Transverse colon (tissue), 4 donors: ENCODE measurements at places on chromosomes 2 and 18.

DNA sequence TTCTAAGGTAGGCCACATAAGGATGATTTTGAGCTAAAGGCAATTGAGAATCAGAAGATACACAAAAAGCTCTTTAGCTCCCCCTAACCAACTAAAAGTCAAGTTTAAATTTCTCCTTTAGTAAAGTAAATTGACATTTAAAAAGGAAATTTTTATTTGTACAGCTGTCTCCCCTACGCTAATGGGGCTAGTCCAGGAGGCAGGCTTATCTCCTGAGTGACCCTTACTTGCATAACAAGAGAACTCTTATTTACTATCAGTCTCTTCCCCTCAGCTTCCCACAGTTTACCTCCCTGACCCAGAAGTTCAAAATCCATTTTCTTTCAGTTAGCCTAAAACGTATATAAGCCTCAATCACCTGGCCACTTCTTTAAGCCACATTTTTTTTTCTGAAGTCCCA, 1002.8 kb upstream of the NRXN1 start:
- no peak for DNase-seq

GRCh38 chr18:13275075-13275474, 56.5 kb downstream of the LDLRAD4 start:
- DNase-seq: no peak

DNA sequence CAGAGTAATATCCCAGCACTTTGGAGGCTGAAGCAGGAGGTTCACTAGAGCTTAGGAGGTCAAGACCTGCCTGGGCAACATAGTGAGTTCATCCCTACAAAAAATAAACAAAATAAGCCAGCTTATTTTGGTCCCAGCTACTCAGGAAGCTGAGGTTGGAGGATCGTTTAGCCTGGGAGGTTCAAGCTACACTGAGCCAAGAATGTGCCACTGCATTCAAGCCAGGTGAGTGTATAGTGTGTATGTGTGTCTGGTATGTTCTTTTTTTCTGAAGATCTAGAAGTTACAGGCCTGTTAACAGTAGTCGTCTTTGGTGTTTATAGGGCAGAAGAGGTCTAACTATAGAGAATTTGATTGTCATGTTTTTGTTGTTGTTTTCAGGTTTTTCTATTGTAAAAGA, 40.2 kb downstream of the ZC3H15 start:
- DNase-seq: no peak

DNA sequence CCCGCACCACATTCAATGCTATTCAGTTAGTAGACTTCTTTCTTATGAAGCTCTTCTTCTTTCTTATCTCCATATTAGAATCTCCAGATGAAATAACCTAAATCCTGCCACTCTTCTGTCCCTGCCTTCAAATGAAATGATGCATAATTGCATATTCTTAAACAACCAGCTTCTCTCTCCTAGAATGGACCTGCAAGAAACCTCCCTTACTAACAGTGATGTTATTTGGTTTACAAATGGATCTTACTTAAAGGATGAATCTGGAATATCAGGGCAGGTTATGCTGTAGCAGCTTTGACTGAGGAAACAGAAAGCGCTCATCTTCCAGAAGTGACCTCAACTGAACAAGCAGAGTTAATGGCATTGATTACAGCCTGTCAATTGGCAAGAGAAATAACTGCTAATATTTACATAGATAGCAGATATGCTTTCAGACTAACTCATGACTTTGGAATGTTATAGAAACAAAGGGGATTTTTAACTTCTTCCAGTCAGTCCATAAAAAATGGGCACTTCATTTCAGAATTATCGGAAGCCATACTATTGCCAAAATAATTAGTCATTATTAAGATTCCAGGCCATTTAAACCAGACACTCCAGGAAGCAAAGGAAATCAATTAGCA, 755.7 kb upstream of the HS6ST1 start:
- no peak for DNase-seq

- DNase-seq: no peak
Observed at GRCh38 chr2:2801458-2801857, 470.4 kb upstream of the MYT1L start.

DNA sequence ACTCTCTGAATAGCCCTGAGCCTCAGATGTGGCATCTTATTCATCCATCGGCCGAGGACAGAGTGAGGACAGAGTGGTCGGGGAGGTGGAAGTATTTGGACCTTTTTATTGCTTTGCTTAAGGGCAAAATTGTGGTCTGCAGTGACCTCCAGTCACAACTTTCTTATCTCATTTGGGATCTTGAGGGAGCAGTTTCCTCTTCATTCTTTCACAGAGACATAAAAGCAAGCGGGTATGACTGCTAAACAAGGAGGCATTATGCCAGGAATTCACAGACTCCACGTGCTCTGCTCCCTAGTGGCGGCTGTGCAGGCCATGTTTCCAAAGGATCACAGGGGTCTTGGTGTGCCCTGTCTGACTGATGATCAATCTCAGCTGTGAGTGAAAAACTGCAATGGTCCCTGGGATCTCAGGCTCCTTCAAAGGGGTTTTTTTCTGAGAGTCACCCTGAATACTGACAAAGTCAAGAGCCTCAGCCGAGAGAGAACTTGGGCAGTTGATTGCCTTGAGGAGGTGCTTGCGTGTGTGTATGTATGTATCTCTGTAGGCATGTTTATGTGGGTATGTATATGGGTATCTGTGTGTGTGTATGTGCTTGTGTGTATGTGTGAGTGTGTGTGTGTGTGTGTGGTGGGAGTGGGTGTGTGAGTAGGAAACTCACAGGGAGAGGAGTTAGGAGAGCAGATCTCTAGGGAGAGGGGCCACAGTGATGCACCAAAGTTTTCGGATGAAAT, 47.7 kb downstream of the RAPGEF4 start:
- no peak for DNase-seq

DNA sequence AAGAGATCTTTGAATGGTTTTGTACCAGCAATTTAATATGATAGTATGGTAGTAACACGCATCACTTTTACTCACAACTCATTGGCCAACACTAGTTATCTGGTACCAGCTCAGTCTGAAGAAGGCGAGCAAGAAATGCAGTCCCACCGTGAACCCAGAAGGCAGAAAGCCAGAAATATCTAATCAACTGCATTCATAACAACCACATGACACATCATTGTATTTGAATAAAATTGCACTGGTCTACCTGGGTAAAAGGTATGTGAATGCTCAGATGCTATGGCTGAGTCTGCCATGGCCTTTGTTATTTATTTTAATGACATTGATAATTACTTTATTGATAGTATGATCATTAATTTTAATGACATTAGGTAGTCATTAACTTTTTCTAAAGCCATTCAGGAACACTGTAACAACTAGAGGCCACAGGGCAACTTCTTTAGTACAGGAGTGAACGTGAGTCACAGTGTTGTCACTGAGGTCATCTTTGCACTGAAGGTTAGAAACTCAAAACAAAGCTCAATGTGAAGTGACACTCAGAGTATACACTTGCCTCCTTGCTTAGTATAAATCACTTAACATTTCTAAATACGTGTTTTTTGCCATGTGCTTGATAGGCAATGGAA, 475.6 kb upstream of the TNP1 start:
- no peak for DNase-seq

GRCh38 chr2:152493417-152493816, 158.4 kb downstream of the FMNL2 start:
- DNase-seq: no peak

DNA sequence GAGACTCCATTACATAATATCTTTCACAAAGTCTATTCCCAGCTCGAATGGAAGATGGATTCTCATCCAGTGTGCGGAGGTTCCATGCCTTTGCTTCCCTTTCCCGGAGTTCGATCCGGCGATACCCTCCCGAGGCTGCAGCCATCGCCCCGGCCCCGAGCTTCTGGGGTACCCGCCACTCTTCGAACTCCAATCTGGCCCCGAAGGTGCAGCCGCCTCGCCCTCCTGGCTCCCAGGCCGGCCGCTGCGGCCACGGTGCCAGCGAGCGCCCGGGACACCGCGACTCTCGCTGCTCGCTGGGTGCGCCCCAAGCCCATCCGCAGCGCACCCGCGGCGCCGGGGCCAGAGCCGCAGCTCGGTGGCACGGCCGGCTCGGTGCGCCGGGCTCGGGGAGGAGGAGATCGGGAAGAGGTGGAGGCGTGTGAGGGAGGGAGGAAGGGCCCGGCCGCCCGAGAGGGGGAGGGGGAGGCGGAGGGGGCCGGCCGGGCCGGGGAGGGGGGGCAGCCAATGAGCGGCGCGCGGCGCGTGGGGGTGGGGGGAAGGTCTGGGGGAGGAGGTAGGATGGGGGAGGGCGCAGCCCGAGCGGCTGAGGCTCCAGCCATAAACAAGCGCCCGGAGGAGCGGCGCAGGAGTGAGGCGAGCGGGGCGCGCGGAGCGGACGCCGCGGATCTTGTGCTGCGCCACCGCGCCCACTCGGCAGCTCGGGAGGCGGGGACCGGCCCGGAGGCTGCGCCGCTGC, at the start of gene CRIM1:
Gene CRIM1, plus strand, starts transcription at position 628 of the 739 bp plus-strand sequence. CDS start 515 bp downstream, outside the sequence.
- DNase-seq: peak; percentile 92

DNA sequence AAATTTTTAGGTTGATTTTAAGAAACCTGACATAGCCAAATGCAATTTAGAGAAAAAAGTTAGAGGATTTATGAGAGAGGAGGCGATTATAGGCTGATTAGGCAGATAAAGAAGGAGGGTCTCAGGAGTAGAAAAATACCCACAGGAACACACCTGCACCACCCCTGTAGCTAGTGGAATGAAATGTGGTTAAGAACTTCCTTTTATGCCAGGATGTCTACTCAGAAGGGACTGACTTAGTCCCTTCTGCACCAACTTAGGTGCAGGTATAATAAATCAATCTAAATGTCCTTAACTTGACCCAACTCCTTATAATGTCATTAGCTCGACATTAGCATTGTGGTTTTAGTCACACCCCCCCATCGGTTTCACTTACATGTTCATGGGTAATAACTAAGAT, 1274.5 kb upstream of the TMEFF2 start:
- no peak for DNase-seq

DNA sequence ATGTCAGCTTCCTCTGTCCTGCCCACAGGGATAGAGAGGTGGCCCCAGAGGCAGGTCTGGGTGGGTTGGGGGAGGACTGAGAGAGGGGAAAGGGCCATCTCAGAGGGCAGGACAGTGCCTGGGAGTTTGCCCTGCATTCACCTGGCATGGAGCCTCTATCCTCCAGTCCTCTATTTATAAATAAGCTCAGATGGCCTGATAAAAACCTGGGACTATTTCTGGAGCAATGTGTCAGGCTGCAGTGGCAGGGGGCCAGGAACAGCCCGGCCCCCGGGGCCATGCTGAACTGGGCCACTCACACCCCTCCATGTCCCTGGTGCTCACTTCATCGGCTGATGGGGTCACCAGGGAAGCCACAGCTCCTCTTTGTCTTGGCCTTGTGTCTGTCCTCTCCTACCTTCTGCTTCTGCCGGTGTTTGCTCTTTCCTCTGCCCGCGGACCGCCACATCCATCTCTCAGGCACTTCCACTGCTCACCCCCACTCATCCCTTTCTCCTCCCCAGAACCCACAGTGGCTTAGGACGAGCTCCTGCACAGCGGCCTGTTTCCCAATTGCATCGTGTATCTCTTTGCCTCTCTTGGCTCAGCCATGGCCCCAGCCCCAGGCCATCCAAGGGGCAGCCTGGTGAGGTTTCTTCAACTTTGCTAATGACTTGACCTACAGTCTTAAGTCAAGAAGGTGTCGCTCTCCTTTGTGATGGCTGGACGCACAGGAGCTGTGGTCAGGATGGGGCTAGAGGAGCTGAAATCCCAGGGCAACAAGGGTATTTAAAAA, 38.8 kb downstream of the SCTR start:
- DNase-seq: no peak

DNA sequence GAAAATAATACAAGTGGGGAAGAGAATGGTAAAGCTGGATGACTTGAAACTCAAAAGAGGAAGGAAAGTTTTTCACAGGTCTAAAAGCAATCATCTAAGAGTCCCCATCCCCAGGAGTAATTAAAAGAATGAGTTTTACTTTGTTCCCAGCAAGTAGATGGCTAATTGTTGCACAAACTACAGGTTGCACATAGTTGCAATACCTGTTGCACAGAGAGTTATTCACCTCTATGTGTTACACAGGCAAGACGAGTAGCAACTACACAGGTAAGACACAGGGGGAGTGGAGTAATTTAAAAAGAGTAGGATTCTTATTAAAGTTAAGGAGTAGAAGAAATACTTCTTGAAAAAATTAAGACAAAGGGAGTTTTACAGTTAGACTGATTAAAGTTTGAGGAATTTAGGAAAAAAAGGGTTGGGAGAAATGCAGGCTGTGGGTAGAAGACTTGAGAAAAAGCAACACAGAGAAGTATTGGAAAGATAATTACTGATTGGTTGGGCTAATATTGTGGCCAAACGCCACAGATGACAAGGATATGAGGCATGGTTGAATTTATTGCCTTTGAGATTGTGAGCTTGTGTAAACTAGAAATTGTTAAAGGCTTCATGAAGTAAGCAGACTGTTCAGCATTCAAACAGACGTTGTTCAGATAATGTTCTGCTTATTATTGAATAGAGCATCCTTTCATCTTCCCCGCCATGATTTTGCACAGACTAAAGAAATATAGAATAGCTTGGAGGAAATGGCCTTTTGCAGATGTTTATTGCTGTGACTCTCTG, 699.3 kb downstream of the NR4A2 start:
- DNase-seq: no peak

GRCh38 chr2:157228946-157229345, 28.6 kb upstream of the GALNT5 start:
- no peak for DNase-seq

GRCh38 chr2:135667045-135667444, 74.6 kb upstream of the UBXN4 start:
- DNase-seq: no peak

GRCh38 chr2:46520130-46520711, 40.9 kb downstream of the TMEM247 start:
- no peak for DNase-seq

DNA sequence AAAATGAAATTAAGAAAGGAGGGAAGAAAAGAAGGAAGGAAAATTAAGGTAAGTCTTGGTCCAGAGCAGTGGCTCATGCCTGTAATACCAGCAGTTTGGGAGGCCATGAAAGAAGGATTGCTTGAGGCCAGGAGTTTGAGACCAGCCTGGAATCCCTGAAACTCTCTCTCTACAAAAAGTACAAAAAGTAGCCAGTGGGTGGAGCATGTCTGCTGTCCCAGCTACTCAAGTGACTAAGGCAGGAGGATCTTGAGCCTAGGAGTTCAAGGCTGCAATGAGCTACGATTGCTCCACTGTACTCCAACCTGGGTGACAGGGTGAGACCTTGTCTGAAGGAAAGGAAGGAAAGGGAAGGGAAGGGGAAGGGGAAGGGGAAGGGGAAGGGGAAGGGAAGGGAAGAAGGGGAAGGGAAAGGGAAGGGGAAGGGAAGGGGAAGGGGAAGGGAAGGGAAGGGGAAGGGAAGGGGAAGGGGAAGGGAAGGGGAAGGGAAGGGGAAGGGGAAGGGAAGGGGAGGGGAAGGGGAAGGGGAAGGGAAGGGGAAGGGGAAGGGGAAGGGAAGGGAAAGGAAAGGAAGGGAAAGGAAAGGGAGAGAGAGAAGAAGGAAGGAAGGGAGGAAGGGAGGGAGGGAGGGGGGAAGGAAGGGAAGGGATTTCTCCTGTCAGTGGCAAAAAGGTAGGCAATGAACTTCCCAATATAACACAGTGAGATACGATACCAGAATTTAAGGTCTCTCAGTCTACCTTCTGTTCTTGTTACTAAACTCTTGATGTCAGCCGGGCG, 412.8 kb downstream of the CMPK2 start:
- DNase-seq: no peak
